Activated CD4-positive, CD25-positive, alpha-beta regulatory T cell treated with anti-CD3 and anti-CD28 coated beads, Interleukin-2, amount 50 U/mL, for 24 hours (primary cell): ENCODE measurements at places on chromosomes 5 and 9.

GRCh38 chr9:35618325-35618727 lies at the start of gene CD72:
Gene CD72, minus strand, starts transcription at chr9:35618413. Its CDS starts 110 bp downstream, at chr9:35618303.
- ATAC-seq, result no peak

DNA sequence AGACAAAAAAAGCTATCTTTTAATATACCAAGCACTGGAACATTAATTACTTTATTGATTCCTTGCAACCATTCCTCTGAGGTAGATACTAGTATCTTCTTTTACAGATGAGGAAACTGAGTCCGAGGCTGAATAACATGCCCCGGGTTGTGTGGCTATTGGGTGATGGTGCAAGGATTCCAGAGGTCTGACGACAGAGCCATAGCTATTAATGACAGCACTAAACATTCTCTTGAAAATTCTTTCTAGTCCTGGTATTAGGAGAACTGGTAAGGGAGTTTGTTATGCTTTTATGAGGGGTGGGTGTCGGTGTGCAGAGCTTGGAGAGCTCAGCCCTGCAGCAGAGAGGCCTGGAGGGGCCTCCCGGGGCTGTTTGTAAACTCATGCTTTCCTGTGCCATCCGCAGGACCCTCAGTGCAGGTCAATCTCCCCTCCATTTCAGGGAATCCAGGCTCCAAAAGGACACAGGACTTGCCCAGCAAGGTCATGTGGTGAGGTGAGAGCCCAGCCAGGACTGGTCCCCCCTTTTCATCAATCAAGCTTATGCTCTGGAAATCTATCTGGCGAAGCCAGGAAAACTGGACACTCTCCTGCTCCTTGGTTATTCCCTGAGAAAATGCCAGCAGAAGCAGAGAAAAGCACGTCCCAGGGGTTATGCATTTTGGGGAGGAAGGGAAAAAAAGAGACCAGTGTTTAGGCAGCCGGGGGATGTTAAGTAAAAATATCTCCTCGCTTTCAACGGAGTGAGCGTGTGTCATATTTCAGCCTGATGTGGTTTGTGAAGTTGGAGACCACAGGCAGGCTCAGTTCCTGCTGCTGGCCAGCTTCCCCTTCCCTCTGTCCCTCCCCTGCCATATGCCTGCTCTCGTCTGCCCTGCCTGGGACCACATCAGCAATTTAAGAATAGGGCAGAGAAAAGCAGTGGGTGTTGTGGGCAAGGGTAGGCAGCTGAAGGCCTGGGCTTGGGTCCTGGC lies 3.7 kb downstream of the GSN start:
- ATAC-seq, result peak; percentile 14

- no peak for ATAC-seq
Observed at GRCh38 chr5:82917584-82917983, 159.6 kb downstream of the TMEM167A start.

GRCh38 chr9:107547772-107548297 lies 58.3 kb upstream of the KLF4 start:
- no peak for ATAC-seq

GRCh38 chr5:142255831-142256230 lies 69.0 kb downstream of the SPRY4 start:
- no peak for ATAC-seq

DNA sequence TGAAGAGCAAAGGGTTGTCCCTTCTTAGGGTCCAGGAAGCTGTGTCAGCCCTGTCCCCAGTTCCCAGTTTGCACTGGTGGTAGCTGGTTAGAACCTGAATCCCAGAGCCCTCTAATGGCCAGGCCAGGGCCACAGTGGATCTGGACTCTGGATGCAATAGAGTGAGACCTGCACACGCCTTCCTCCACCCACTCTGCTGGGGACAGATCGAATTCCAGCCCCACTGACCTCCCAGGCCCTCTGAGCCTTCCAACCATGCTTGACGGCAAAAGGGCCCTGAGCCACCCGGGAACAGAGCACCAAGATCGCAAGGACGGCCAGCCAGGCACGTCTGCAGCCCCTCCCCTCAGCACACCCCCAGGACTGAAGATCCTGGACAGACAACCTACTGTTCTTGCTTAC lies 23.7 kb downstream of the NAIF1 start:
- no peak for ATAC-seq

- no peak for ATAC-seq
Observed at GRCh38 chr5:77486344-77486962, 5.7 kb downstream of the WDR41 start.

DNA sequence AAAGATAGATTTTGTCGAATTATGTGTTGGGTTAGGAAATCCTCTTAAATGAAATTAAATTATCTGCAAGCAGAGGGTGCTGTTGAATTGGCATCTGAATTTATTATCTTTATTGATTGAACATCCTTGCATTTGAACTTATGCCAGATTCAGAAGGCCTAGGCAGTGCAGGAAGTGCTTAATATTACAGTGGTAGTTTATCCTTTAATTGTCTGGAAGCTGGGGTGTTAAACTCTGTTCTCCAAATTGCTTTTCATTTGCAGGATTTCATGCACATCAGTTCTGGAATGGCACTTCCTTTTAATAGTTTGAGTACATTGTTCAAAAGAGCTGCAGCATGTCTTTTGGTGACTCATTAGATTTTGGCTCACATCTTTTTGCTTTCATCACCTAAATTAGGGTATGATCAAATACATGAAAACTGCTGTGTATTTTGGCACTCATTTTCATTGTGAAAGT lies 186.3 kb downstream of the KDM4C start:
- no peak for ATAC-seq

GRCh38 chr9:8251566-8251965 lies 452.0 kb upstream of the DMAC1 start:
- ATAC-seq, result no peak

- ATAC-seq, result no peak
Observed at GRCh38 chr5:146595088-146595487, 79.1 kb upstream of the GPR151 start.

DNA sequence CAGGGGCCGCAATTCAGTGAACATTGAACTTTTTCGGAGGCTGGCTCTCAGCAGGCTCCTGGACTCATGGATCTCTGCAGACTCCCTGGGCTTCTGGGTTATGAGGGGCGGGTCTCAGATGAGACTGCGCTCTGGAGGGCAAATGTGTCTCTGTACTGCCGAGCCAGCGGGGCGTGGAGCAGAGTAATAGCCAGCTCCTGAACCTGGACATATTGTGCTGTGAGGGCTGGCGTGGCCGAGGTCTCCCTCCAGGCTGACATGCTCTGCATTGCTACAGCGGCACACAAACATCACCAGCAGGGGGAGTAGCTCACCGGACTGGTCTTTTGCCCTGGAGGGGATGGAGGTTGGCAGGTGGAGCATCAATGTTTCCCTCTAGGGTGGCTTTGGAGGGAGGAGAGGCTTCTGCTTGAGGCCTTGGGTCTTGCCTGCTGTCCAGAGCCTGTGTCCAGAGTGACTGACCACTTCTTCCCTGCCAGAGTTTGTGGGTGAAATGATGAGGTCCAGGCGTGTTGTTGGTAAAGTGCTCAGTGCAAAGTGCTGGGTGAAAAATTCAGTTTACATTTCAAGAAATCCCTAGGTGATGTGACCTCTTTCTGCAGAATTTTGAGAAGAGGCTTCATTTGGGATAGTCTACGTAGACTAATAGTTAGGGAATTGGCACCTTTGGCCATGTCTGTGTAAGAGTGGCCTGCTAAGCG lies 10.9 kb upstream of the GADD45G start:
- peak; percentile 60 for ATAC-seq

DNA sequence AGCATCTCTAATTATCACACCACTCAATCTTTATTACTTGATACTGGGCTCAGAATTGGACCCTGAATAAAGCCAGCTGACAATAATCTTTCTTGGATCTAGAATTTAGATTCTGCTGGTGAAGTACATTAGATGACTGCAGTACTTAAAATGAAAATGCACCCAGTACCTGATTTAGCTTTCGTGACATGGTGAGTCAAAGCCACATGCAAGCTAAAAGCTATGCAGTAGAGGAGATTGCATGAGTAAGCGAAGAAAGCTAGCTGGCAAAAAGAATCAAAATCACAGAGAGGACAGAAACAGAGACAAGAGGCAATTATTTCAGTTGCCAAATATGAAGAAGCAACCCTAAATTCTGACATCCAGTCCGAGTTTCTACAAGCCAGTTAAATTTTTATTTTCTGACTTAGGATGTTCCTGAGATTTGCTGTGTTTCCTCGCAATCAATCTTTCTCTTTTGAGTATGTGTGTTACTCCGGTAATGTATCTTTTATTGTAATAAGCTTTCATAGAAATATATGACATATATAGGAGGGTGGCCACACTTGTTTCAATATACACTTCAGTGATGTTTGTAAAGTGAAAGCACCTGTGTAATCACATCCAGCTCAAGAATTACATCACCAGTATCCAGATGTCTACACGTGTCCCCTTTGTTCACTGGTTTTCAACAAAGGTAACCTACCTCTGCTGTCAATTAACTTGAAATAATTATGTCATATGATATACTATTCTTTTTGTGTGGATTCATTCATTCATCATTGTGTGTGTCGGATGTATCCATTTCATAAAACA lies 101.7 kb downstream of the CDH18 start:
- ATAC-seq, result no peak

DNA sequence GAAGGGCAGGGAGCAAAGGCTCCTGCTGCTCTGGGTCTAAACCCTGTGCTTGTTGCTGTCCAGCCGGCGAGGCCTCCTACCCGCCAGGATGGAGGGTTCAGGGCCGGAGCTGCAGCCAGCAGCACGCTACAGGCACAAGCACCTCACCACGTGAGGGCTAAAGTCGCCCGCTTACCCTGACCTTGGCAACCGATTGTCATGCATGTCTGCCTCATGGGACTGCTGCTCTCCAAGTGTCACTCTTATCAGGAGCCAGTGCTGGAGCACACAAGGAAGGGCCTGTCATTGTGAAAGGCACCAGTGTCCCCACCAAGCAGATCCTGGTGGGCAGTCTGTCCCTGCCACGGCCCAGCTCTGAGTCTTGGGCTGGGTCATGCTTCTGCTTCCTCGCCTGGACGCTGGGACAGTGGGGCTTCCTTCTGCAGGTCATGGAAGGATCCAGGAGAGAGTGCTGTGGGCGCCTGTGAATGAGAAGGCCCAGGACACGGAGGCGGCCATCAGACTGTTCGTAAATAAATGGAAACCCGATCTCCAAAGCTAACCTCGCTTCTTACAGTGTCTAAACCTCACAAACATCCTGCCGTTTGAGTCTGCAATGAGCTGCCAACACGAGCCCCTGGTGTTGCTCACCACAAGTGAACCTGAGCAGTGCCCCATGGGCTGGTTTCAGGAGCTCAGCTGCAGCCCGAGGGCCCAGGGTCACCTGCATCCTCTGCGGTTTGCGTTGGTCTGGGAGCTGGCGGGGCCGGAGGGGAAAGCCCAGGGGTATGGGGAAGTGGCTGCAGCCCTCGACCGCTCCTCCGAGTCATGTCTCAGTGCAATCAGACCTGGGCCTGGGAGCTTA lies 58.2 kb upstream of the RXRA start:
- ATAC-seq, result no peak

- ATAC-seq, result no peak
Observed at GRCh38 chr9:114093031-114093471, 6.0 kb downstream of the KIF12 start.

- ATAC-seq, result no peak
Observed at GRCh38 chr5:172351240-172351778, 67.7 kb upstream of the UBTD2 start.

DNA sequence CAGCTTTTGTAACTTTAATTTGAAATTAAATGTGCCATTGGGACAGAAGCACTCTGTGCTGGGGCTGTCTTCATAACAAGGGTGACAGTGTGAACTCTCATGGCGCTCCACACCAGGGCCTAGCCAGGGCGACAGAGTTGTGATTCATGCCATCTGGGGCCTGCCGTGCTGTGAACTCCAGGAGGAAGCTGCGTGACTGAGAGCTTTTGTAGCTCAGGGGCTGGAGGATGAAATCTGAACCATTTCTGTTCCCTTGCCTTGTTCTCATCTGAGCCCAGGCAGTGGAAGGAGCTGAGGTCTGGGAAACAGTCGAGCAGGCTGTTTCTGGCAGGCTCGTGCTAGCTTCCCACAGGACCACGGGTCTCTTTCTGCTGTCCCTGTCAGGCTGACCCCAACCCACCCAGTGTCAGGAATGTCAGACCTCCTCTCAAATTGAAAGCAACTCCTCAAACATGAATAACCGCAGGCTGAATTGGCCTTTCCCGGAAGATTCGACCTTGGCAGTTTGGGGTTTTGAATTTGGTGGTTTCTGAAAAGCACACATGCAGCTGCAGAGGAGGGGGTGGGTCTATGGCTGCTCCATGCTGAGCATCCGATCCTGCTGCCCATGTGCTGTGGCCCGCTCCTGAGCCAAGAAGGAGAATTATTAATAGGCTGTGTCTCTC lies 69.2 kb upstream of the RPS23 start:
- no peak for ATAC-seq

- no peak for ATAC-seq
Observed at GRCh38 chr9:86602715-86603114, 248.5 kb upstream of the TUT7 start.

DNA sequence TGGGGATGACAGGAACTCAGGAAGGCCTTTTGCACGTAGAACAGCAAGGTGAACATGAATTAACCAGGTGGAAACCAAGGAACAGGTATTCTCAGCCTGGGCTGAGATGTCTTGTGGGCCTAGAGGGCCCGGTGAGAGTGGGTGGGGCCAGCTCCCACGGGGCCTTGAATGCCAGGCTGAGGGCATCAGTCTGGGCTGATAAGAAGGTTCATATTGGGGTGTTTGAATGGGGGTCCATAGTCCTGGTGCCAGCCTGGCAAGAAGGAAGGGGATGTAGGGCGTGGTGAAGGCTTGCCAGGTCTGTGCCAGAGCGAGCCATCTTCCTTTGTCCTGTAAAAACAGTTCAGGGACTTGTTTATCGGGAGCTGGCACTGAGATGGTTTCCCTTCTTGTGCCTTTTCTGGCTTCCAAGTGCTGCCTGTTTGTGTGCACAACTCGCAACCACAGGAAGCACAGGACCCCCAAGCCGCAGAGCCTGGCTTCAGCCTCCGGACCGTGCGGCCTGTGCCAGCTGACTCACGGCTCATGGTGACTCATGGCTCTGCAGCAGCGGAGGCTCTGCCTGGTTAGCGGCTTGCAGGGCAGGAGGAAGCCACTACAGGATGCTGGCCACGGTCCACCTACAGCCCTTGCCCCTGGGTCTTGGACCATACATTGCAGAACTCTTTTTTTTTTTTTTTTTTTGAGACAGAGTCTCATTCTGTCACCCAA lies 2.4 kb downstream of the CARD19 start:
- ATAC-seq, result no peak

- no peak for ATAC-seq
Observed at GRCh38 chr5:135181653-135182052, 147.6 kb upstream of the PITX1 start.

- no peak for ATAC-seq
Observed at GRCh38 chr5:126941403-126941802, 89.0 kb downstream of the MARCHF3 start.

DNA sequence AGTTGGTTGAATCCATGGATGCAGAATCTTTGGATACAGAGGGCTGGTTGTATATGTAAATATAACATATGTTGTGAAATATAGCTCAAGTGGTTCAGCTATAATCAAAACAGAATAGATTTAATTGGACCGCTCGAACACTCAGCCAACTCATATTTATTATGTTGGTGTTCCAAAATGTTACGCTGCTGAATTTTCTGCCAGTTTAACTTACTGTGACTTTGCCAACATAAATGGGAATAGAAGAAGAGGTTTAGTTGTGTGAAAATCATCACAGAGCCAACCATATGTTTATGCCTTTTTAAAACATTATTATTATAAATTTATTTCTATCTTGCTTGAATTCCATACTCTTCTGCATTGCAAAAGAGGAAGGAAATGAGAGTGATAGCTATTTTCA lies 178.2 kb upstream of the FBXL7 start:
- no peak for ATAC-seq
